Activated CD4-positive, alpha-beta T cell treated with anti-CD3 and anti-CD28 coated beads, Interleukin-2, amount 50 U/mL, for 24 hours (primary cell): ENCODE measurements at places on chromosomes 13 and 19.

GRCh38 chr19:412356-413355 is 3.7 kb upstream of the C2CD4C start:
- DNase-seq = no peak

- no peak for DNase-seq
These were observed 6.0 kb upstream of the STK11 start for GRCh38 chr19:1199531-1199930.

- no peak for DNase-seq
These were observed 159.4 kb downstream of the NHLRC3 start for GRCh38 chr13:39197647-39198007.

- DNase-seq = no peak
These were observed 5.0 kb downstream of the JOSD2 start for GRCh38 chr19:50505856-50506611.

DNA sequence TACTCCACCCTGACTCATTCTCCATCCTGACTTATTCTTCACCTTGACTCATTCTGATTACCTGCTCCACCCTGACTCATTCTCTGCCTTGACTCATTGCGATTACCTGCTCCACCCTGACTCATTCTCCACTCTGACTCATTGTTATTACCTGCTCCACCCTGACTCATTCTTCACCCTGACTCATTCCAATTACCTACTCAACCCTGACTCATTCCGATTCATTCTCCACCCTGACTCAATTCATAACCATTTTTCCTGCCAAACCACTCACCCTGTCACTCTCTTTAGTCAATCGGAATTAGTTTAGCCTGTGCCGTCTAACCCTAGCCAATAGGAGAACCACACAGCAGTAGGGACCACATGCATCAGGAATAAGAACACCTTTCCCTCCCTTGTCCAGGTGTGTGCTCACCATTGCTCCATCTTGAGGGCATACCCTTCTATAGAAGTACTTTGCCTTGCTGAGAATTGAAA is 1227.4 kb upstream of the PCDH20 start:
- peak; percentile 3 for DNase-seq

DNA sequence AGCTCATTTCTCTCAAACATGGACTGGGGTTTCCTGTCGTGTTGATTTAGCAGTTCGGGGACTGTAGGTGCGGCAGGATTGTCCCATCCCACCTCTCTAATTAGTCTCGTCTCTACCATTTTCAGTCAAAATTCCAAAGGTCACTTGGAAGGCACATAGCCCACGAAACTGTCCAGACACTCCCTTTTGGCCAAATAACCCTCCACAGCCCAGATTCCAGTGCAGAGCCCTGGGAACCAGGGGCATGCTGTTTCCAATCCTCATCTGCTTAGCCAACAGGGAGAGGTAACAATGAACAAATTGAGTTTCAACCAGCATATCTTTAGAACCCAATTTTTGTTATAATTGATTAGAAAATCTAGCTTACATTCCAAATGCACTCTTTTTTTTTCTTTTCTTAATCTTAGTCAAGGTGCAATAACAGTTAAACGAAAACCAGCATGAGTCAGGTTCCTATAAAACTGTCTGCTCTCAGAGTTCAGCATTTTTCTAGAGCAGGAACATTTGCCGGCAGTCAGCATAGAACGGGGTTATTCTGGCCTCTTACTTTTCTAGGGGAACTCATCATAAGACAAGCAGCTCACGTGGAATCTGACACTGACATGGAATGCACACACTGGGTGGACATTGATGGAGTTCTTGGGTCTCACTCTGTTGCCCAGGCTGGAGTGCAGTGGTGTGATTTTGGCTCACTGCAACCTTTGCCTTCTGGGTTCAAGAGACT is 14.4 kb upstream of the CEBPA start:
- no peak for DNase-seq

- no peak for DNase-seq
These were observed 6.9 kb downstream of the PPP1R15A start for GRCh38 chr19:48879025-48879637.

GRCh38 chr19:21835810-21836444 is at the start of gene ZNF43:
TSS of gene ZNF43 (minus strand) at chr19:21836182. CDS start at chr19:21836038, 144 bp downstream.
- peak; percentile 76 for DNase-seq

DNA sequence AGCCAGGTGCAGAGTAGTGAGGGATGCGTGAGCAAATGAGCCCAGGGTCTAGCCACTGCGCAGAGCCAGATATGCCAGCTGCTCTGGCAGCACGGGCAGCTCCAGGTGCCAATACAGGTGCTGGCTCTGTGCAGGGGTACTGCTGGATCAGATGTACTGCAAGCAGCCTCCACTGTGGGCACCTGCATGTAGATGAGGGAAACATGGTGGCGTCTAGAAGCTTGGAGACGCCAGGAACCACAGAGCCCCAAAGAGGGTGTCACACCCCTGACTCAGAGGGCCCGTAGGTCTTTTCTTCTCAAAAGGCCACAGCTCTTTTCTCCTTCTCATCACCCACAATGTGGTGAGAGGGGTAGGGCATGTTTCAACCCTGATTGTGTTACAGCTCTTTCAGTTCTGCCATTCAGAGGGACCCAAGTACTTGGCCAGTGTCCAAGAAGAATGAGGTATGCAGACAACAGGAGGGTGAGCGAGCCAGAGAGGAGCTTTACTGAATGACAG is 244.4 kb upstream of the SLITRK1 start:
- no peak for DNase-seq

- DNase-seq = no peak
These were observed 55.6 kb downstream of the SLC7A9 start for GRCh38 chr19:32813862-32814425.
